ENCODE measurements at places on chromosomes 5 and 9. TPM values are rescaled to one million over a fixed set of nuclear protein-coding genes. Genes with fewer than 3 reads are reported as not detected.

DNA sequence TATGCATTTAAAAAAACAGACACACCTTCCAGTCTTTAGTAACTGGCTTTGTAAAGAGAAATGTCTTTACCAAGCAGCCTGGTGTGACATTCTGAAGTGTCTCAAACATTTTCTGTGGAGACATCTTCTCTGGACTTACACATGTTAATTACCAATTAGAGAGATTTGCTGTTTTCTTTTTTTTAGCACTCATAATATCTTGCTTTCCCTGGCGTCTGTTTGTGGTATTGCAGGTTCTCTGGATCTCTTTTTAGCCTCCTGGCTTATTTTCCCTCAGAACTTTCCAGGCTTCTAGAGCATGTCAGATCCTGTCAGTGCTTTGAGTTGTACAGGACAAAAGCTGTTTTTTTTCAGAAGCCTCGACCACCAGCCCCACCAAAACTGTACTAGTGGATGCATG is 92.5 kb downstream of the MSX2 start:
- no peak for DNase-seq

DNA sequence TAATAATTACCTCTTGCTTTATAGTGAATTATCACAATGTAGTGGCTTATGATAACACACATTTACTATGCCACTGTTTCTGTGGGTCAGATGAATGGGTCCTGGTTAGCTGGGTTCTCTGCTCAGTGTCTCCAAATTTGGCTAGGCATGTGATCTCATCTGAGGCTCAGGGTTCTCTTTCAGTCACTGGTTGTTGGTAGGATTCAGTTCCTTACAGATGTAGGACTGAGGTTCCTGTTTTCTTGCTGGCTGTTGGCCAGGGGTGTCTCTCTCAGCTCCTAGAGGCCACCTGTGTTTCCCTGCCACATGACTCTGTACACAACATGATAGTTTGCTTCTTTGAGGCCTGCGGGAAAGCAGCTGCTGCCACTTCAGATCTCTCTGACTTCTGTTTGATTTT is 7.1 kb downstream of the NFX1 start:
- no peak for DNase-seq

MAMDC2 gene
- 0.10 TPM for polyA plus RNA-seq

- DNase-seq, result no peak
Measured at GRCh38 chr9:79632705-79633104, 60.9 kb downstream of the TLE4 start.

GZMA gene
- 1,138 TPM for polyA plus RNA-seq
